ENCODE measurements at places on chromosomes 12 and 14.
A peak's percentile ranks its signal among the peaks of the same experiment; 100 is the strongest.

DNA sequence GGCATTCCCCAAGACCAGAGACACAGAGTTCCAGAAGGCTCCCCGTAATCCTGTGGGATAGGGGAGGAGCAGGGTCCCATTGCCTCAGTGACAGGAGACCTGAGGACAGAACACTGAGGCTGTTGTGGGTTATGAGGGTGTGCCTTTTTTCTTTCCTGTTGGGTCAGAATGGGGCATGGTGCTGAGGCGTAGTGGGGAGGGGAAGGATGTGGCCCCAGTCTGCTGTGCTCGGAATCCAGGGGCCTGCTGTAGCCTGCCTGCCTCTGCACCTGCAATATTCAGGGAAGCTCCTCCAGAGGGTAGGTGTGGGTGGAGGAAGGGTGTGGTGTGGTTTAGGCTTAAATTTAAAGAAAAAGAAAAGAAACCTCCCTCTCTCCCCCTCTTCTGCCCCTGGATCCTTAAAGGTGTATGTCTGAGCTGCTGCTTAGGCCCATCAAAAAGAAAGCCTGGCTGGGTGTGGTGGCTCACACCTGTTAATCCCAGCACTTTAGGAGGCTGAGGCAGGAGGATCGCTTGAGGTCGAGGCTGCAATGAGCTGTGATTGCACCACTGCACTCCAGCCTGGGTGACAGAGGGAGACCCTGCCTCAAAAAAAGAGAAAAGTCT, 18.7 kb downstream of the PLEKHG3 start:
- no peak for DNase-seq

- DNase-seq: no peak
Observed at GRCh38 chr12:63935361-63935760, 90.9 kb downstream of the SRGAP1 start.

GRCh38 chr14:81991998-81992397, 458.3 kb upstream of the SEL1L start:
- no peak for DNase-seq

DNA sequence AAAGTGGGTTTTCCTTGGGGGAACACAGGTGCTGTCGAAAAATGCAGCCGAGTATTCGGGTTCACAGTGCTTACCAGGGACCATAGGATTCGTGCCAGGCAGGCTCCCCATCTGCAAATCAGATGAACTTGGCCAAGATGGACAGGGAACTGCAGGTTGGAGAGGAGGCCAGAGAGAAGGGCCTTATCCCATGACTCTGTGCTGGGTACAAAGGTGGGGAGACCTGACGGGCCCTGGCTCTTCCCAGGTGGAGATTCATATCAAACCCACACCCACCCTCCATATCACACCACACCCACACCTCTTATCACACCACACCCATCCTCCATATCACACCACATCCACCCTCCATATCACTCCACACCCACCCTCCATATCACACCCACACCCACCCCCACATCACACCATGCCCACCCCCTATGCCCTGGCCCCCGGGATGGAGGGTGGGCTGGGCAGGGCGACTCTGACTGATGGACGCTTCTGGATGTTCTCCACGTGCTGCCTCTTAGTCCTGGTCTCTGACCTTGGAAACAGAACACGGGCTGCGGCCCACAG, 319.7 kb downstream of the ADGRD1 start:
- no peak for DNase-seq

DNA sequence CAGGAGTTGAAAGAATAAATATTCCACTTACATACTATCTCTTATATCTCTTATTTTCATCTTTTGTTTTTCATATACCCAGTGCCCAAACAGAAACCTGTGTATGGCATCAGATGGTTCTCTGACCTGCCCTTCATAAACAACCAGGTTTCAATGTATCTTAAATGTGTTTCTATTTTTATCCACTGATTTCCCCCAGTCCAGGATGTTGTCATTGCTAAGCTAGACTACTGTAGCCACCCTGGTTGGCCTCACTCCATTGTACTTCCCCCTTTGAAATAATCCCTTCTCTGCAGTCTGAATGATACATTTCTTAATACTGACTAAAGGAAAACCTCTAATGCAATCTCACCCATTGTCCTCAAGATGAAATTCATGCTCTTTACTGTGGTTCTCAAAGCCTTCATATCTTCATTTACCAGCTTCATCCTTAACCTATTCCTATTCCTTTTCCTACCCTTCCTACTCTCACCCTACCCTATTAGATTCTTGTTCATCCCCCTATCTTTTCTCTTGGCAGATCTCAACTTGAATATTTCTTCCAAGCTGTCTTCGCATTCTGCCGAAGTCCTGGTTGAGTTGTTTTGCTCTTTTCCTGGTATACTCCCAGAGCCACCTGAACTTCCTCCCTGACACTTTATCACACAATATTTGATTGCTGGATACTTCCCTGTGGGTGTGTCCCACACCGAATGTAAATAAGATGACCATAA, 312.4 kb downstream of the FOXG1 start:
- no peak for DNase-seq

DNA sequence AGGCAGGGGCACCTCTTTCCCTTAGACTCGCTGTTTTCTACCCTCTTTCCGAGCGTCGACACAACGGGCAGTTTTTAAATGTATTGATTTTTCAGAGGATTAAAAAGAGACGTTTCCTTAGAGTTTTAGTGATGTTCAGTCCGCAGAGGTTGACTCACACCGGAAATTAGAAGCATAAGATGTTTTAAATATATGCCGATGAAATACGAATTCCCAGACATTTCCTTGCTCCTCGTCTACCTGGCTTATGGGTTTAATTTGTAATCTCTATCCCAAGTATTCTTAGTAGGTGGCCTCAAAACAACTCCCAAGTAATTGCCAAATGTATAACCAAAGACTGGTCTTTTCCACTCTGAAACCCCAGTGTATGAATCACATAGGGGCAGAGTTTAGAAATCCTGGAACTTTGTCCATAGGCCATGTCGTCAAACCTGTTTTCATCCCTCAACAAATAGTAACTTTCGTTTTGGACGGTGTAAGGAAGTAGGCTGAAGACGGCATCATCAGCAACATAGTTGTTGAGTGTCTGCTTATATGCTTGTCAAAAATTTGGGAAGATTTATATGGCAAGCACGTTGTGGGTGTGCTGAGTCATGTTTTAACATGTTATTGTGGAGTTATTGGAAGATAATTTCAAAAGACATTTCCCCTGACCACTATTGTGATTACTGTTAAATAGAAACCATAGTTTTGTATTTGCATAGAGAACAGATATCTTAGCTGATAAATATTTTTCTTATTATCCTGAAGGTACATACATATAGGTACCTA, 824 bp downstream of the TBK1 start:
- DNase-seq: peak; percentile 18

DNA sequence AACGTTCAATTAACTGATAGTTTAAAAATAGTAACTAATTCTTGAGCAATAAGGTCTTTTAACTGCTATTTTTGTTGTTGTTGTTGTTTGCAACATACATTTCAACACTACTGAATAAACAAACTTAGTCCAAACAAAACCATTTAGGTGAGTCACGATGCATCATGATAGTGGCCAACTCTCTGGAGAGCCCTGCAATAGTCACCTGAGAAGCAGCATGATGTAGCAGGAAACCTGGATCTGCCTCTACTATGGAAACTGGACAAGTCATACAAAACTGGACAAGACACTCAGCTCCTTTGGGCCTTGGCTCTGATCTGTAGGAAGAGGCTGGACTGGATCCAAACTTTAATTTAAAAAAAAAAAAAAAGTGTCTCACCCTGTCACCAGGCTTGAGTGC, 117.3 kb downstream of the MED13L start:
- DNase-seq: no peak

- DNase-seq: no peak
Observed at GRCh38 chr12:131525795-131526508, 184.9 kb upstream of the SFSWAP start.

DNA sequence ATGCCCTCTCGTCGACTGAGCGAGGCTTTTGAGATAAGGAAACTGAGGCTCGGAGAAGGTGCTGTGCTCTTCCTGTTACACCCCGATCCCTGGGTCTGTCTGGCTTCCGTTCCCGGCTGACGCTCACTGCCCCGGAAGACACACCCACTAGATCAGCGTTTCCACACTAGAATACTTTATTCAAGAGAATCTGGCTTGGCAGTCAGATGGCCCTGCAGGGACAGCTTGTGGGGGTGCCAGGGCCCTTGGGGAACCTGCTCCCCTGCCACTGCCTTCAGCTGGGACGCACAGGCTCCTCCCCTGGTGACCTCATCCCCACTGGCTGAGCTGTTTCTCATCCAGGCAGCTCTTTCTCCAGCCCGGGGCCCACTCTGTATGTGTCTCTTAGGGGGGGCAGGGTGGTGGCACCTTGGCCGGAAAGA, 13.7 kb downstream of the PGF start:
- no peak for DNase-seq

- DNase-seq: no peak
Observed at GRCh38 chr12:46459861-46460545, 87.4 kb upstream of the SLC38A2 start.

GRCh38 chr12:117069101-117069797, 30.0 kb downstream of the TESC start:
- DNase-seq: no peak

GRCh38 chr14:87952307-87953094, 40.5 kb downstream of the GALC start:
- DNase-seq: no peak

- no peak for DNase-seq
Observed at GRCh38 chr12:127290251-127290650, 976.7 kb upstream of the TMEM132C start.

DNA sequence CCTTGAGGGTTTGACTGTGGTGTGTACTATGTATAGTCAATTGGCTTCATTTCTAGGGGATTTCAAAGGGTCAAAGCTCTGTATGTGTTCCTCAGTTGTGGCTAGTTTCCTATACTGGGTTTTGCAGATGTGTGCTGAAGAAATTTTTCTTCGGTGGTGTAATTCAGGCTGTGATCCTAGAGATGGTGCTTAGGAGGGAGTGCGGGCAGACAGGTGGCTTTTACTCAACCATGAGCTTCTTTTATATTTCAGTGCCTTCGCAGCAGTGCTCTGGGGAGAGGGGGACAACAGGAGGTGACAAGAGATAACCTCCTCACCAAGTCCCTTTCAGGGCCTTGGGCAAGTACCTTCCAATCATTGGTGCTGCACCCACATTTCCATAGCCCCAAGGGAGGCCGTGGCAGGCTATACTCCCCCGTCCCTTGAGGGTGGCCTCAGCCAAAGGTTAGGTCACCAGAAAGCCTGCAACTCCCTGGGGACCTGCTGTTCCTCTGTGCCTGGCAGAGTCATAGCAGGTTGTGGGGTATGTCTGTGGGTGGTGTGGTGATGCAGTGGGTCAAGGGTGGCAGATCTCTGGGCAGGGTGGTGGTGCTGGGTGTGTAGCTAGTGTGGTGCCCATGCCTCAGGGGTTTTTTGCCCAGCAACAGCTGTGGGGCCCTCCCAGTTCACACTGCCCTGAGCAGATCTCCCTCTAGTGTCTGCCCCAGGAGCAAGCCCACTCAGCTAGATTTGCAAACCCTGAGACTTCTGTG, 37.0 kb upstream of the TMX1 start:
- DNase-seq: no peak

- peak; percentile 48 for DNase-seq
Observed at GRCh38 chr12:30908722-30909348, 17.7 kb upstream of the TSPAN11 start.

GRCh38 chr12:60257063-60257462, 661.2 kb downstream of the SLC16A7 start:
- DNase-seq: no peak

GRCh38 chr12:29591140-29592020, 93.9 kb upstream of the OVCH1 start:
- no peak for DNase-seq

- DNase-seq: no peak
Observed at GRCh38 chr14:99522457-99522891, 41.3 kb downstream of the CCNK start.

- no peak for DNase-seq
Observed at GRCh38 chr12:51847643-51848325, 734 bp downstream of the FIGNL2 start.

DNA sequence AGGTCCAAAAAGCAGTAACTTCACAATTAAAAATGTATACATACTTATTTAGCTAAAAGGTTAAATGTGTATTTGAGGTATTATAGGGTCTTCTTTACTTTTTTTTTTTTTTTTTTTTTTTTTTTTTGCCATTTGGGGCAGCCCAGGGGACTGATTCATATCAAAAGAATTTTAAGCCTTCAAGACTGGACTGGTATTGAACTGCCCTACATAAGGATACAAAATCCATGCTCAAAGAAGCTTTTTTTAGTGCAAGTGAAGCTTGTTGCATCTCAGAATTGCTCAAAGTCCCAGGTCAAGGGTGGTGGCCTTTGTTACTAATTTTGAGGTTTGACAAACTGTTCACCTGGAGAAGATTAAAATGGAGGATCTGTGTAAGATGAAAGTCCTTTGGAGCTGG, 124.0 kb downstream of the APAF1 start:
- no peak for DNase-seq

DNA sequence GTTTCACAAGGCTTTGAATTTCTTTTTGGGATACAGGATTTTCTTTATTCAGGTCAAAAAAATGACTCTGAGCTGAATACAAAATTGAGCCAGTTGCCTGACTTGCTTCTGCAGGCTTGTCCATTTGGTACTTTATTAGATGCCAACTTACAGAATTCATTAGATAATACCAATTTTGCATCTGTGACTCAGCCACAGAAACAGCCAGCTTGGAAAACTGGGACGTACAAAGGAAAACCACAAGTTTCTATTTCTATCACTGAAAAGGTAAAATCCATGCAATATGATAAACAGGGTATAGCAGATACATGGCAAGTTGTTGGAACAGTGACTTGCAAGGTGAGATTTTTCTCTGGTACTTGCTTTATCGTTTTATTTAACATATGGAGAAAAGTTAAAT, 5.8 kb downstream of the AP5M1 start:
- no peak for DNase-seq

DNA sequence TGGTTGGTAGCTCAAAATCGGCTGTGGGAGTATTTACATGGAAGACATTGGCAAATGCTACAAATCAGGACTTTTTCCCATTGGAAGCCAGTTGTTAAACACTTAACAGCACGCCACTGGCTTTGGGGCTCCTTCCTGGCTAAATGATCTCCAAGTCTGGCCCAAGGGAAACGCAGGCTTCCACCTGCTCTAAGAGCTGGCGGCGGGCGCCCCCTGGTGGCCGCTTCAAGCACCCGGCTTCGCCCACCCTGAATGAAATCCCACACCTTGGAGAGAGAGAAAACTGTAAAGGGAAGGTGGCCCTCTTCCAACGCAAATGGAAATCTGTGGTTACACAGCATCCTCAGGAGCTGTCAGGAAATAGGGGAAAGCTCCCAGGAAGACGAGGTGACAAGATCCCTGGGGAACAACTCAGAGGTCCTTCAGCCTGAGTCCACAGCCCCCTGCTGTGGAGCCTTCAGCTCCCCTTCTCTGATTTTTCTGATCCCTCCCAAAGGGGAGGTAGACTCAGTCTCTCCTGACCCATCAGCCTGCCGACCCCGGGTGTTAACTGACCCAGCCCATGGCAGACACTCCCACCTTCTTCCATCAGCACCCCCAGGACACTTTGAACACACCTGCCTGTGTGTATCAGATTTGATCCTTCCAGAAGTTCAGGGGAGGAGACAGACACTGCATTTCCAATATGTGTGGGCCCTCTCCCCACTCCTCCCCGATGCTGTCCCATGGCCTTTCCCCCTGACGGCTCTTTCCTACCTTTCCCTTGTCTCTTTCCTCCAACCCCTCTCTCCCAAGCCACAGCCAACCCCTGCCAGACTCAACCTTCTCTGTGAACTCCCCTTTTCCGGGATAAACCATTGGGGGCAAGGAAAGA, 15.4 kb downstream of the SELPLG start:
- peak; percentile 21 for DNase-seq

All from NCI-H526 treated with DMSO at 0.1 percent for 48 hours (cell line).